CD4-positive, alpha-beta T cell treated with Interleukin-10 for 1 hour (primary cell): ENCODE measurements at places on chromosomes 7 and 10.
A peak's percentile ranks its signal among the peaks of the same experiment; 100 is the strongest.

GRCh38 chr10:31320550-31321211 lies 1.7 kb downstream of the ZEB1 start:
- peak; percentile 7 for DNase-seq

DNA sequence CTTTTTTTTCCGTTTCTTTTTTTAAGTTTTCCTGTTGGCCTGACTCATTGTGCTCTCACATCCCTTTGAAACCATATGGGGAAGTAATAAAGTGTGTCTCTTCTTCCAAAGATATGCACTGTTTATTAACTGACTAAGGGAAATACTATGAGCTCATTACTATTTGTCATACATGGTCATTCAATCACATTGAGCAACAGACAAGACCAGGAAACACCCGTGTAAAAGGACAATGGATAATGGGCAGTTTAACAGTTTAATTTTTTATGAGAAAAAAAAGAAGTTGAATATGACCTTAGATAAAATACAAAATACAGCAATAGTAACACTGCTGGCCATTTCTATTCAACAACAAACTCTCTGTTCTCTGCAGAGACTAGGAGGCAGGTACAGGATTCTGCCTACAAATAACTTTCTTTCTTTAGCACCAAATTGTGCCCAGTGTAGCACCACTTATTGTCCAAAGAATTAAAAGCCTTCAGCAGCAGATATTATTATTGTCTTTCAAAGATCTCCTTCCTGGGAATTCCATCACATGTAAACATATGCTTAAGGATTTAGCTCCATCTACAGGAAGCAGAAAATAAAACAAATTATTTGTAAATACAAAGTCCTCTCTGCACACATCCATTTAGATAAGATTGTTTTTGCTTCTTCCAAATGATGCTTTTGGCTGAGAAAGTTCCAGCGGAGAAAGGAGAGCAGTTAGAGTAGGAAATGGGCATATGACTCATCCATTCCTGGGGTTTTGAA lies 55.0 kb upstream of the AKR1E2 start:
- no peak for DNase-seq

- no peak for DNase-seq
Measured at GRCh38 chr10:87935290-87936141, 72.1 kb downstream of the PTEN start.

GRCh38 chr10:78231939-78232338 lies 198.3 kb downstream of the RPS24 start:
- DNase-seq = no peak

- DNase-seq = no peak
Measured at GRCh38 chr10:88413412-88413811, 169.7 kb downstream of the RNLS start.

DNA sequence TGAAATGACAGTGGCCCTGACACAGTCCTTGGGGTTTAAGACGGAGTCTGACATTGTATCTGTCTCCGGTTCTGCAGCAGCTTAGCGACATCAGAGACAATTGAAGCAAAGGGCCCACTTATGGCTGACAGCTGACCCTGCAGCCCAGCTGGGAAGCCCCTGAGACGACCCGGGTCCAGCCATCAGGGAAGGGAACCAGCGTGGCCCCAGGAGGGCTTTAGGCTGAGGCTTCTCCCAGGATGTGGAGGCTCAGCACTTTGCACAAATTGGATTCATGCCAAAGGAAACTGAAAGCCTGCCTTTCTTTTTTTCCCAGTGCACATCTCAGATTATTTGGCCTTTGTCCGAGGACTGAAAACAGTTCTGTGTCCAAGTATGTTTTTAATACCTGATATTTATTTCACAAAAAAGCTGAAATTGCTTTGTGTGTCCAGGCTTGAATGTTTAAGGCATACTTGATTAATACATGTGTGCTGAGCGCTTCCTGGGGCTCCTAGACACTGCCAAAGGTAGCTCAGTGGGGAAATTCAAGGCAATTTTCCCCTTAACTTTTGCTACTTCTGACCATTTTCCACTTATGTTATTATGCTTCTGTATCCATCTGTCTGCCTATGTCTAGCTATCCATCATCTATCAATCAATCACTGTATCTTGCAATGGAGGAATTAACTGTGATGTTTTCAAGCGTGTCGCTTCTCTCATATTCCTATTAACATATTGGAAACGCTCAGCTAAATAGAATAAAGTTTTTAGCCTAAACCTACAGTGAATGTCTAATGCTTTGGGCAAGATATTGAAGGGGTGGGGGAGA lies 34.8 kb downstream of the KLF6 start:
- DNase-seq = no peak

DNA sequence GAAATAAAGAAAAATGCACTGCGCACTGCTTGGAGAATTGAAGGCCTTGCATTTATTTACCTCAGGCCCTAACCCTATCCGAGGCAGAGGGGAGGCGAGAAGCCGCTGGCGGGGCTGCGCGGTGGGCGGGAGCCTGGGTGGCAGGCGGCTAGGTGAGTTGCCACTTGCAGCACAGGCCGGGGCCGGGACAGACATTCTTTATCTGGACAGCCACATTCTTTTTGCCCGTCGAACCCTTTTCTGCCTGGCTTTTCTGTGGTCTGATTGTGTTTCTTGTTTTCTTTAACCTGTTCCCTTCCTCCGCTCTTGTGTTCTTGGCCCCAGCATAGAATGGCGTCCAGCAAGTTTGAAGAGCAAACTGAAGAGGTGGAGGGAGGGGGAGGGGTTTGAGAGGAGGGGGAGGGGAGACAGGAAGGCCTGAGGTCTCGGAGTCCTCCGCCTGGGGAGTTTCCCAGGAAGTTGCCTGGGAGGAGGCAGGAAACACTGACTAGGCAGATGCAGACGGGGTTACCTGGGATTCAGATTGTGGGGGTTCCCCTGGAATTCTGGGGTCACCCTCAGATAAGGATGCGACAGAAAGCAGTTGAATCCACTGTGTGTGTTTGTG lies 5.1 kb downstream of the SHH start:
- DNase-seq = no peak

- no peak for DNase-seq
Measured at GRCh38 chr7:130297628-130298543, 4.9 kb downstream of the CPA4 start.

GRCh38 chr7:83643739-83644138 lies 5.2 kb downstream of the SEMA3E start:
- DNase-seq = no peak
